ENCODE measurements at places on chromosomes 13 and 19.
A peak's percentile ranks its signal among the peaks of the same experiment; 100 is the strongest.

DNA sequence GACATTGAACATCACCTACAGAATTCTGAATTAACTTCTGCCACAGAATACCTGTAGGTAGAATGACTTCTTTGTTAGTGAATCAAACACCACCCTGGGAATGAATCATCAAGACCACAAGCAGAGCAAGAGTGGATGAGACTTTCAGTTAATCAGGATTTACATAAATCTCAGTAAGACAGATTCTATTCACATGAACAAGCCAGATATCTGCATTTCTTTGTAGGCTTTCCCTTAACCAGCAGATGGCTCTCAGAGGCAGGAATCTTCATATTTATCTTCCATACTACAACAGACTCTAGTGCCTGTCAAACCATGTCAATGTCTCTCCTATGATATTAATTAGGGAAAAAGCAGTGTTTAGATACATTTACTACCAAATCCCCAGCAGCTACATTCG is 412.1 kb downstream of the KLF12 start:
- no peak for DNase-seq

- no peak for DNase-seq
Observed at GRCh38 chr19:4495471-4495870, 22.8 kb downstream of the PLIN4 start.

DNA sequence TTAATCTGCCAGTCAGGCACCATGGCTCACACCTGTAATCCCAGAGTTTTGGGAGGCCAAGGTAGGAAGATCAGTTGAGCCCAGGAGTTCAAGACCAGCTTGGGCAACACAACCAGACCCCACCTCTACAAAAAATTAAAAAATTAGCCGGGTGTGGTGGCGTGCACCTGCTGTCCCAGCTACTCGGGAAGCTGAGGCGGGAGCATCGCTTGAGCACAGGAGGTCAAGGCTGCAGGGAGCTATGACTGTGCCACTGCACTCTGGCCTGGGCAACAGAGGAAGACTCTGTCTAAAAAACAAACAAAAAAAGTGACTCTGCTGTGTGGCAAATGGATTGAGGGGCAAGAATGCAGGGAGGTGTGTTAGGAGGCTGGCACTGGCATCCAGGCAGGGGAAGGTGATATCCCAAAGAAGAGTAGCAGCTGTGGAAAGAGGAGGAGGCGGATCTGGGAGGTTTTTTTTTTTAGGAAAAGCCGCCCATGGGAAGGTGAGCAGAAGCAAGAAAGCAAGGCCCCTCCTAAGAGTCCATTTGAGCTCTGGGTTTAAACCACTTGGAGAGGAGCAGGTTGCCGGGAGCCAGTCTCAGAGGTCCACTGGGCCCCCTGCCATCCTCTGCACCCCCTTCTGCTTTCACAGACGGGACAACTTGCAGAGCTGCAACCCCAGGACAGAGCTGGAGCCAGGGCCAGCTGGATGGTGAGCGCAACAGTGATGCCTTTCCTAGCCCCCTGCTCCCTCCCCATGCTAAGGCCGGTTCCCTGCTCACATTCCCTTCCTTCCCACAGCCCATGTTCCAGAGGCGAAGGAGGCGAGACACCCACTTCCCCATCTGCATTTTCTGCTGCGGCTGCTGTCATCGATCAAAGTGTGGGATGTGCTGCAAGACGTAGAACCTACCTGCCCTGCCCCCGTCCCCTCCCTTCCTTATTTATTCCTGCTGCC is 2.1 kb downstream of the HAMP start:
- DNase-seq: no peak

- DNase-seq: no peak
Observed at GRCh38 chr13:111976474-111977178, 90.3 kb upstream of the SOX1 start.

DNA sequence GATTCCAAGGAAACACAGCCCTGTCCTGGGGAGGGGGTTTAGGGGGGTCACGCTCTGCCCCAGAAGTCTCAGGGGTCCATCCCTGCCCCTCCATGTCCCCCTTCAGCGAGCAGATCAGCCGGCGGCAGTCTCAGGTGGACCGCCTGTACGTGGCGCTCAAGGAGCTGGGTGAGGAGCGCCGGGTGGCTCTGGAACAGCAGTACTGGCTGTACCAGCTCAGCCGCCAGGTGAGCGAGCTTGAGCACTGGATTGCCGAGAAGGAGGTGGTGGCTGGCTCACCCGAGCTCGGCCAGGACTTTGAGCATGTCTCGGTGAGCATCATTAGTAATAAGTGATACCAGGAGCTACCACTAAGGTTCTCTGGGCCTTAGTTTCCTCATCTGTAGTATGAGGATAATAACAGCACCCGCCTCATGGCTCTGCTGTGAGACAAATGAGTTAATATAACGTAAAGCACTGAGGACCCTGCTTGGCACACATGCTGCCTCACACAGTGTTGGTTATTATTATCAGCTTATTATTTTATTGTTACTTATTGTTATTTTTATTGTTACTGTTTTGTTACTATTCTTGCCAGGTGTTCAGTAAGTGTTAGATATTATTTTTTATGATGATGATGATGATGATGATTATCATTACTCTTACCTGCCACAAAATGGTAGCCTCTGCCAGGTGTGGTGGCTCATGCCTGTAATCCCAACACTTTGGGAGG is 20.5 kb upstream of the SHKBP1 start:
- no peak for DNase-seq

DNA sequence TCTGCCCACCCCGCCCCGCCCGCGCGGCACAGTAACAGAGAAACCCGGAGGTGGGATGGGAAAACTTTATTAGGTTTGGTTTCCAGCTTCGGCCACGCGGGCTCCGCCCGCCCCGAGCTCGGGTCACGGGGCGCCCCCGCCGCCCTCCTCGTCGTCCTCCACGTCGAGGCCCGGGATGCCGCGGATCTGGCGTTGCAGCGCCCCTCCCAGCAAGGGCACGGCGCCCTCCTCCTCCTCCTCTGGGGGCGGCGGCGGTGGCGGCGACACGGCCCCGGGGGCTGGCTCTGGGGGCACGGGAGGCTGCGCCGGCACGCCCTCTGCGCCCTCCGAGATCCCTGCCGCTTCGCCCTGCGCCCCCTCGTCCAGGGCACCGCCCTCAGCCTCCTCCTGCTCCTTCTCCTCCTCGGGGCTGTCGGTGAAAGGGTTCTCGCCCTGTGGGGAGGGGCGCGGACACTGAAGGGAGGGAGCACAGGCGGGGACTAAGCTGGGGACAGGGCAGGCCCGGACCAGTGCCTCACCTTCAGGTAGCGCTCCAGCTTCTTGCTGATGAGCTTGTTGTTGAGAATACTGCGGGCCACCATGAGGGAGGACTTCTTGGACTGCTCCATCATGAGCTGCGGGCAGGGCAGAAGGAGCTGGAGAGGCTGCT is 536 bp upstream of the AKAP8 start:
- no peak for DNase-seq

DNA sequence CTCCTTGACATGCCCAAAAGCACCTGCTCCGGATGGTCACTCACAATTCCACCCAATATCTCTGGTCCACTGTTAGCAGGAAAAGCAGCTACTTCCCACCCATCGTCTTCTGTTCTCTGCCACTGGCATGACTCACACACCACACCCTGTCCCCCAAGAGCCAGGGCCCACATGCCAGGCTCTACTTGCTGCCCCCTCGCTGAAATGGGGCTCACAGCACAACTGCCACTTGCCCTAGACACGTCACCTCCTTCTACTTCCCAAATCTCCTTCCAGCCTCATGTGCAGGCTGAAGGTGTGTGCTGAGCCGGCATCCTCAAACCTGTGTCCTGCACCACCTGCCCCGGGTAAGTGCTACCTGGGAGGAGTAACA is 65.0 kb downstream of the TBC1D4 start:
- DNase-seq: no peak

DNA sequence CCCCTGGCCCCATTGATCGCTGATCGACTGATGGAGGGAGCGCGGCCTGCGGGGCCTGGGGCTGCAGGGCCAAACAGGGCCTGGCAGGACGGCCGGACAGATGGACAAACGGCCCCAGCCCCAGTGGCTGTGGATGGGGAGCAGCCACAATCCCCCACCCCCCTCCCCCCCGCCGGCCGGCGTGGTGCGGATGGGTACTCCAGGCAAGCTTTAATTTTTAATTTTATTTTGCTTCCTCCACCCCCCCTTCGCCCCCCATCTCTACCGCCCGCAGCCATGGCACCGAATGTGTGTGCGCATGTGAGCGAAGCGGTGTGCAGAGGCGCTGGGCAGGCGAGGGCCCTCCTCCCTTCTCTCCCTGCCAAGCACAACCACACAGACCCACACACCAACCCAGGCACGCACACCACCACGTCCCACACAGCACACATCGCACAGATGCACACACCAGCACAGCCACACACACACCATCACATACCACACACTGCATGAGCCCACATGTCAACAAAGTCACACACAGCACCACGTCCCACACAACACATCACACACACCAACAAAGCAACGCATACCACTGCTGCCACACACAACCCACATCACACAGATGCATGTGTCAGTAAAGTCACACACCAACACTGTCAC is 12.4 kb downstream of the ERFL start:
- no peak for DNase-seq

GRCh38 chr13:39575641-39576238 is 27.3 kb downstream of the LHFPL6 start:
- no peak for DNase-seq

- no peak for DNase-seq
Observed at GRCh38 chr19:41111296-41111695, 2.9 kb upstream of the CYP2F1 start.

- DNase-seq: no peak
Observed at GRCh38 chr19:5397804-5398692, 57.2 kb upstream of the ZNRF4 start.

GRCh38 chr19:52898101-52898500 is 666 bp upstream of the ZNF320 start:
- no peak for DNase-seq

DNA sequence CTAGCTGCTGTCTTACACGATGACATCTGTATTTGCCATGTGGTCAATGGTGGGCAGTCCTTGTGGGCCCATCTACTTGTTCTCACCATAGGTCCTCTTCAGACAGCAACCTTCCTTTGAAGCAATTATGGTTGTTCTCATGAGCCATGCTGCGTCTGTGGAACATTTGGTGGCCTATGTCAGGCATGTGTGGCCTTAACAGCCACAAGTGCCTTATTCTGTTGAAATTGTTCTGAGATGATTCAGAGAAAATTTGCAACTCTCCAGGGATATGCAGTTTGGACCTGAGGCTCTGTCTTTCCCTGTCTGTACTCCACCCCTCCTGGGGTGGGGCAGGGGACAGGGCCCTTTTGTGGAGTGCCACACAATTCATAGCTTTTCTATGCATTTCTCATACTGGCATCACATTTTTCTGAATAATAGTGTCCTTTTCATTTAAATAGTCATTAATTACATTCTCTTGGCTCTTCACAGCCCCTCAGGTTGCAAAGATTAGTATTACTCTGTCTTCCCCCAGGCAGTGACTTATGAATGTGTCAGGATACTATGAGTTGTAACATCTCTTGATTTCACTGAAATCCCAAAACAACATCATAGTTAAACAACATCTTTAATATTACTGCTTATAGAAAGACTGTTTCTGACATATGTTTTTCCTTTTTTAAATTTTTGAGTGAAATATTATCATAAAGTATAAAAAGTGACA is 102.1 kb downstream of the ITGBL1 start:
- DNase-seq: no peak

- DNase-seq: no peak
Observed at GRCh38 chr19:57719424-57719823, 8.0 kb downstream of the ZNF671 start.

GRCh38 chr19:39390751-39391437 is at the start of the genes MED29 and PAF1:
TSS of gene MED29 (plus strand) at chr19:39391378. CDS start at chr19:39391423, 45 bp downstream.
TSS of gene PAF1 (minus strand) at chr19:39391106. CDS start at chr19:39390864, 242 bp downstream.
- DNase-seq: peak; percentile 92

DNA sequence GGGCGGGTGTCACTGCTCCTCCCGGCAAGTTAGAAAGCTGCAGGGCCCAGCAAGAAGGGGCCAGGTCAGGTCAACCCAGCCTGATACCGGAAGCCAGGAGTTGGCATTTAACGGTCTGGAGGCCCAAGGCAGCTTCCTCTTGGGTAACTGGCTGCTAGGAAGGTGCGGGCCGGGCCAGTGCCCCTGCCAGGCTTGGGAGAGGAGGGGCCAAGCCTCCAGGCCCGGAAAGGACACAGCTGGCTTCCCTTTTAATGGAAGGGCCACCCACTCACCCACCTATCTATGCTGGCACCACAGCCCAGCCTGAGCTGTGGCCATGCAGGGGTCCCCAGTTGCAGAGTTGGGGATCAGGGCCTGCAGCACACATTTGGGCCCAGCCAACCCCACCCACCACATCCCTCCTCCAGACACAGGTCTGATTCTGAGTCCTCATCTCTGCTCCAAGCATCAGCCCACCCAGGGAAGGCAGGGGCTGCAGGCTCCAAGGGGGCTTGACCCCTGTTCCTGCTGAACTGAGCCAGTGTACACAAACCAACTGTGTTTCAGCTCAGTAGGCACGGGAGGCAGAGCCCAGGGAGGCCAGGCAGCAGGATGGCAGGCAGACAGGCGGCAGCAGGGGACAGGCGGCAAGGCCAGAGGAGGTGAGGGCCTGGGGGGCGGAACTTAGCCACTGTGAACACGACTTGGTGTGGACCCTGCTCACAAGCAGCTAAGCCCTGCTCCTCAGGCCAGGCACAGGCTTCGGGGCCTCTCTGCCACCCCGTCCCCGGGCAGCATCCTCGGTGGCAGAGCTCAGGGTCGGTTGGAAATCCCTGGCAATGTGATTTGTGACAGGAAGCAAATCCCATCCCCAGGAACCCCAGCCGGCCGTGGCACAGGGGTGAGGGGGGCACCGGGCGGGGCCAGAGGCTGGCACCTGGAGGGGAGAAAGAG is 40.8 kb downstream of the ZSWIM4 start:
- DNase-seq: no peak

DNA sequence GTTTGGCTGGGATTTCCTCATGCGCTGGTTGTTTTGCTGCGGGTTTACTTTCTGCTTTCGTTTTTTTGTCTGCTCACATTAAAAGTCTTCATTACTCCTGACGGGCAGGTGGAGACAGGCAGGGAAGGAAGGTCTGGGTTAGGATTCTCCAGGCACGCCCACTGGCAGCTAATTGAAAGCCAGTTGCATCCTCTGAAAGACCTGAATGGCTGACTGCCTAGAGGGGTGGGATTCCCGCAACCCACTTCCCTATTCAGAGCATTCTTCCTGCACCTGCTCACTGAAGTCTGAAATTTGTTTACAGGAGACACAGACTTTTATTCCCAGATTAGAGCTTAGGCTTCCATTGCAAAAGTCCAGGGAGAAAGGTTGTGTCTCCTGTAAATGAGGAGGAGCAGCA is 172.0 kb downstream of the UQCRFS1 start:
- DNase-seq: no peak

GRCh38 chr13:74111901-74112824 is 22.0 kb downstream of the KLF12 start:
- no peak for DNase-seq

DNA sequence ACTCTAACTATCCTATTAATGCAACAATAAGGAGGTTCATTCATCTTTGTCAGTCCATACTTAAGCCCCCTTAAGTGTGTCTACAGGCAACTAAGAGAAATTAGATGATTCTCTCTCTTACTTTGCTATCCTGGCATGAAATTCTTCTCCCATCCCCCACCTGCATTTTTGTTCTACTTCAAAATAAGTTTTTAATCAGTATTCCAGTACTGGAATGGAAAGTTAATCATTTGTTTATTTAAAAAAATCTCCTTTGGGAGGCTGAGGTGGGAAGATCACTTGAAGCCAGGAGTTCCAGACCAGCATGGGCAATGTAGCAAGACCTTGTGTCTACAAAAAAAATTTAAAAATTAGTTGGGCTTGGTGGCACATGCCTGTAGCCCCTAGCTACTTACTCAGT is 222.1 kb downstream of the MZT1 start:
- DNase-seq: no peak

- DNase-seq: no peak
Observed at GRCh38 chr19:49596954-49597702, 6.1 kb downstream of the PRR12 start.

Data from stimulated activated CD8-positive, alpha-beta memory T cell treated with anti-CD3 and anti-CD28 coated beads, Interleukin-15, amount 100 ng/mL, for 48 hours (primary cell).